ENCODE measurements at places on chromosomes 6 and 20.

DNA sequence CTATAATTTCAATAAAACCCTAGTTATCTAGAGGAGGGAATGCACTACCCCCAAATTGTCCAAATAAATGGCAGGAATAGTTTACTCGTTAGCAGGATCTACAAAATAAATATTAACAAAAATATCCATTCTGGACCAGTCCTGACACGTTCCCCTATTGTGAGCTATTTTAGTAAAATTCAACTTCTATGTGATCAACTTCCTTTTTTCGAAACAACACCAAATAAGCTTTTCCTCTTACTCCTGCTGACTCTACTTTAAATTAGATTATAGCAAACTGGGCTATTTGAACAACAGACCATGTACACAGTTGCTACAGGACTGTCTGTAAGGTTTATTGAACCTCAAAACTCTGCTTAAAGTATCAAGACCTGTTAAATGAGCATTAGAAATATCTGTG is 154.3 kb downstream of the IPCEF1 start:
- DNase-seq = no peak

GRCh38 chr20:4043796-4044195 is 28.4 kb upstream of the RNF24 start:
- no peak for DNase-seq

GRCh38 chr6:11806561-11807317 is 28.1 kb upstream of the ADTRP start:
- no peak for DNase-seq

GRCh38 chr6:157402996-157403685 is 22.2 kb downstream of the ZDHHC14 start:
- DNase-seq = no peak

DNA sequence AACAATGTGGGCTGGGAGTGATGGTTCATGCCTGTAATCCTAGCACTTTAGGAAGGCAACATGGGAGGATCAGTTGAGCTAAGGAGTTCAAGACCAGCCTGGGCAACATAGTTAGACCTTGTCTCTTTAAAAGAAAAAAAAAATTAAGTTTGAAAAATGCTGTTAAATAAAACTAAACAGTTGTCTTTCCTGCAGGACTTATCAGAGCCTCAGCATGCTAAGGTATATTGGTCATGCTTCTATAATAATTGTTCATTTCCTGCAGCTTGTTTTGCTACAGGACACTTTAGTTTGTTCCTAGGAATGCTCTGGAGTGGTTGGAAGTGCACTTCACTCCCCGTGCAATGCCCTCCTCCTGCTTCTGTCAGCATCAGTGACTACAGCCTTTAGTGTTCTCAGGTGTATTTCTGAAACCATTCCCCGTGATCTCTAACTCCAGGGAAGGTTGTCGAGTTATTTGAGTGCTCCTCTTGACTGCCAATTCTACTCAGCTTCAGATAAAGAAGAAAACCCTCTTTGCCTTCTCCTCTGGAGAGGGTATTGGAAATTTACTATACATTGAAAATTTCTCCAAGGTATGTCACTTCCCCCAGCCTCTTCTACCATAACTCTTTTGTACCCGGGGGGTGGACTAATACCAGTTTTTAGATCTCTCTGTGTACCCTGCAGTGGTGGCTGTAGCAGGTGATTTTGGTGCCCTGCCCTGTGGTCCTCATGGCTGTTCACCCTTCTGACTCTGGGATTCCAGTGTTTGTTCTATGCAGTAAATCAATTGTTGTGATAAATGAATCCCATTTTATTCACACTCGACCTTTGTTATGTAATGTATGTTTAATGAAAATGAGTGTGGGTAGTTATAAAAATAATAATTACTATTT is 33.8 kb downstream of the NHLRC1 start:
- DNase-seq = no peak

DNA sequence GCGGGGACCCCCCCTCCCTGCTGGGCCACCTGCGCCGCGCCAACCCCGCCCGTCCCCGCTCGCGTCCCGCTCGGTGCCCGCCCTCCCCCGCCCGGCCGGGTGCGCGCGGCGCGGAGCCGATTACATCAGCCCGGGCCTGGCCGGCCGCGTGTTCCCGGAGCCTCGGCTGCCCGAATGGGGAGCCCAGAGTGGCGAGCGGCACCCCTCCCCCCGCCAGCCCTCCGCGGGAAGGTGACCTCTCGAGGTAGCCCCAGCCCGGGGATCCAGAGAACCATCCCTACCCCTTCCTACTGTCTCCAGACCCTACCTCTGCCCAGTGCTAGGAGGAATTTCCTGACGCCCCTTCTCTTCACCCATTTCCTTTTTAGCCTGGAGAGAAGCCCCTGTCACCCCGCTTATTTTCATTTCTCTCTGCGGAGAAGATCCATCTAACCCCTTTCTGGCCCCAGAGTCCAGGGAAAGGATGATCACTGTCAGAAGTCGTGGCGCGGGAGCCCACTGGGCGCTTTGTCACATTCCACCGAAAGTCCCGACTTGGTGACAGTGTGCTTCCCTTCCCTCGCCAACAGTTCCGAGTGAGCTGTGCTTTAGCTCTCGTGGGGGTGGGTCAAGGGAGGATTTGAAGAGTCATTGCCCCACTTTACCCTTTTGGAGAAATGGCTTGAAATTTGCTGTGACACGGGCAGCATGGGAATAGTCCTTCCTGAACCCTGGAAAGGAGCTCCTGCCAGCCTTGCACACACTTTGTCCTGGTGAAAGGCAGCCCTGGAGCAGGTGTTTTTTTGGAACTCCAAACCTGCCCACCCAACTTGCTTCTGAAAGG is 2.1 kb downstream of the VEGFA start:
- DNase-seq = peak; percentile 29

GRCh38 chr6:149284904-149285303 is 32.6 kb upstream of the TAB2 start:
- DNase-seq = no peak

DNA sequence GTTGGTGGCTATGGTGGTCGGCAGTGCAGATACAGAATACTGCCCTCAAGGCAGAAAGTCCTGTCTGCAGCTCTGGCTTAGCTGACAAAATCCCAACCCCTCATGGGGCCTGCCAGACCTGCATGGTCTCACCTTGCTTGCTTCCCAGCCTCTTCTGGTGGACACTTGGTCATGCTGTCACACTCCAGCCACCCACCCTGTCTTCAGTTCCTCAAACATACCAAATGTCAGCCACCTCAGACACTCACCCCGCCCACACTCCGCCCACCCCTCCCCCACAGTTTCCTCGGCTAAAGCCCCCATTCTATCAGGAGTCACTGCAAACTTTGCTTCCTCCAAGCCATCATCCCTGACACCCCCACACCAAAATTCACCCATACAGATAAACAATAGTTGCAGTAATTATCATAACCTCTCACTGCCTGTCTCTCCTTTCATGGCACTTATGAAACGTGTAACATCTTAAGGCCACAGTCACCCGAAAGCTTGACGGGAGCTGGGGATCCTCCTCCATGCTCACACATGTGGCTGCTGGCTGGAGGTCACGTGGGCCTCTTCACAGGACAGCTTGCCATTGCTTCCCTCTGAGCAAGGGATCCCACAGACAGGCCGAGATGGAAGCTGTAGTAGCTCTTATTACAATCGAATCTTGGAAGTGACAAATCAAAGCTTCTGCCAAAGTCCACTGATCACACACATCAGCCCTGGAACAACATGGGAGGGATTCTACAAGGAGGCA is 202.2 kb downstream of the PTPRT start:
- DNase-seq = no peak

- DNase-seq = no peak
These were observed 113.7 kb upstream of the F13A1 start for GRCh38 chr6:6434151-6434550.

DNA sequence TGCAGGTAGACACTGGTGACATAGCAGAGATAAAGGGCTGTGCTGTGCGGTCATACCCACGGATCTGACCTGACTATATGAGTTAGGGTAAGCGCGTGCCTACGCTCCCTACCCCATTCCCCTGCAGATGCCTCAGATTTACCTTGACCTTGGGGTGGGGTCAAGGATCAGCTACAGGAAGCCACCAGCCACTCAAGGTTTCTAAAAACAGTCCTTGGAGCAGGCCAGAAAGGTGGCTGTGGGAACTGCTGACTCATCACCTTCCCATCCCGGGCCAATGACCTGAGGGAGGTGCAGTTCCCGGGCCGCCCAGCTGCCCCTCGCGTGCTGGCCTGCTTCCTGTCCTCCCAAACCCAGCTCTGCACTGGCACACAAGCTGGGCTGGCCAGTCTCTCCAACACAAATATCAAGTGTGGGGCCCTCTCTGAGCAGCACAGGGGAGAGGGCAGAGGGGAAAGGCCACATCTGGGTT is 23.0 kb downstream of the KCNK5 start:
- DNase-seq = no peak

Data from CD4-positive, alpha-beta T cell treated with Interleukin-1 beta for 1 hour (primary cell).